ENCODE measurements at places on chromosomes 11 and 22.

GRCh38 chr11:15072551-15073143, 746 bp upstream of the CALCB start:
- no peak for DNase-seq

GRCh38 chr11:57466680-57467079, 6.4 kb downstream of the RTN4RL2 start:
- DNase-seq, result no peak

- no peak for DNase-seq
These were observed 21.1 kb upstream of the IGLL5 start for GRCh38 chr22:22866381-22867111.

GRCh38 chr22:50218996-50219727, 18.4 kb downstream of the SELENOO start:
- peak; percentile 58 for DNase-seq

- no peak for DNase-seq
These were observed 45.6 kb upstream of the HIPK3 start for GRCh38 chr11:33211580-33211979.

DNA sequence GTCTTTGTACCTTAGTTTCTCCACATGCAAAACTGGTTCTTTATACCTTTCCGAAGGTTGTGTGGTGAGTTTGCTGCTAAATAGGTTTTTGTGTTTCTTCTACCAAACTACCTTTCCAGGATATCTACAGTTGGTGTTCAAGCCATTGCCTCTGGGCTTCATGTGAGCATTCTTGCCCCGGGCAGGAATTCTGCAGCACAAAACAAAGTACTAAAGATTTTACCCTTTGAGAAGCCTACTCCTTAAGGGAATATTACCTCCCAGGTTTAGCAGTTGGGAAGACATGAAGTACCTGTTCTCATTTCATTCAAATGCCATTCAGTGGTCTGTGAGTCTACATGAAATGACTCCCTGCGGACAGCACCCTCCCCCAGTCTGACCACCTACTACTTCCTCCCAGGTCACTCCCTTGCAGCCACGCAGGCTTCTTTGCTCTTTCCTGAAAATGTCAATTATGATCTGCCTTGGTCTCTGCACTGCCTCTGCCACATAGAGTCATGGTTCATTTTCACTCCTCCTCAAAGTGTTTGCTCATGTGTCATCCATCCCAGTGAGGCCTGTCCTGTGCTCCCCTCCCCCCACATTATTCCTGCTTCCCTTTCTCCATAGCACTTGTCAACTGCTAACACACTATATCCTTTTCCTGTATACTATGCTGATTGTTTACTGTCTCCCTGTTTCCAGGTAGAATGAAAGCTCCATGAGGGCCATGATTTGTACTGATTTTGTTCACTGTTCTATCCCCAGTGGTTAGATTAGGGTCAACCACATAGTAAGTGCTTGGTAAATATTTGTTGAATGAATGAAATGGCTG, 36.9 kb downstream of the PACS1 start:
- DNase-seq, result no peak

DNA sequence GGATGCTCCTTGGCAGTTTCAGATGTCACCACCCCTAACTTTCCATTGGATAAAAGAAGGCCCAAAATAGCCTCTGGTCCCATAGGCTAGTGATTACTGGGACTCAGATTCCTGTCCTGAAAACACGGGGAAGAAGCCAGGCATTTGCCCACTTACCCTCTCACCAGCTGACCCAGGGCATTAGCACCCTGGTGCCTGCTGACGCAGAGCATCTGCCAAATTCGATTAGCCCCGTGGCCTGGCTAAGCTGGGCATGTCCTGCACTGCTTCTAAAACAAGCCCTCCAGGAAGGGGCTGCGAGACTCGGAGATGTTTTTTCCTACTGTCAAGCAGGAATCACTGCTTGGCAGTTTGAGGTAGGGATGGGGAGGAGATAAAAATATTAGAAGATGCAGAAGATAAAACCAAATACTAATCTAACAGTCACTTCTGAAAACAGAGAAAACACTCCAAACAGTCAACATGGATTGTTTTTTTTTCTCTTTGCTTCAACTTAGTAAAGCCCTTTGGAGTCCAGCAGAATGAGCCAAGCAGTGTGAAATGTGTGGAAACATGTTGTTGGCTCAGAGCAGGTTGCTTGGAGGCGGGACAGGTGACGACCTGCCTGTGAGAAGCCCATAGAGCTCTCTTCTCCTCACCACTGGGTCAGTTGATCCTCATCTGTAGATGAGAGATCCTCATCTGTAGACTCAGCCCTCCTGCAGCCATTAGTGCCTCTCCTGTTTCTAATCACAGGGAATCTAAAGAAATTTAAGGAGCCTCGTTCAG, 54.0 kb downstream of the BDNF start:
- DNase-seq, result no peak

- DNase-seq, result no peak
These were observed 110.2 kb upstream of the SORL1-AS1 start for GRCh38 chr11:121563003-121563402.

- no peak for DNase-seq
These were observed 56.2 kb upstream of the GLYAT start for GRCh38 chr11:58787903-58788302.

DNA sequence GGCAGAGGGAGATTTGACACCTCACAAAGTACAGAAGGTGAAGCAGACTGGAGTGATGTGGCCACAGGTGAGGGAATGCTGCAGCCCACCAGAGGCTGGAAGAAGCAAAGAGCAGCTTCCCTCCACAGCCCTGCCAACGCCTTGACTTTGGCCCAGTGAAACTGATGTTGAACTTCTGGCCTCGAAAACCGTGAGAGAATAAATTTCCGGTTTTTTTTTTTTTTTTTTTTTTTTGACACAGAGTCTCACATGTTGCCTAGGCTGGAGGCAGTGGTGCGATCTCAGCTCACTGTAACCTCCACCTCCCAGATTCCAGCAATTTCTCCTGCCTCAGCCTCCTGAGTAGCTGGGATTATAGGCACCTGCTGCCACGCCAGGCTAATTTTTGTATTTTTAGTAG, 8.7 kb downstream of the KMT5B start:
- DNase-seq, result no peak

- peak; percentile 26 for DNase-seq
These were observed 77.5 kb downstream of the AMOTL1 start for GRCh38 chr11:94845622-94846021.

DNA sequence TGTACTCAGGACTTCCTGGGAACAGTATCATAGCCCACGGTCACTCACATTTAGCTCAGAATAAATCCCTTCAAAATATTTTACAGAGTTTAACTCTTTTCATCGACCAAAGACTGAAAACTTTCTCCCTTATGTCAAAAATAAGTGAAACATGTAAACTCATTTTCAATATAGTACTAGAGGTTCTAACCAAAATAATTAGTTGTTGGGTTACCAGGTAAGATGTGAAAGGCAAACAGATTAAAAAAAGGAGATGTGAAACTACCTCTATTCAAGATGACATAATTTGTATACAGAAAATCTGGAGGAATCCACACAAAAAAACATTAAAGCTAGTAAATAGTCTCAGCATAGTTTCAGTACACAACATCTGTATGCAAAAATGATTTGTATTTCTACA, 20.3 kb downstream of the XKR3 start:
- DNase-seq, result no peak

- DNase-seq, result no peak
These were observed 47.8 kb upstream of the PTPRJ start for GRCh38 chr11:47932544-47932943.

DNA sequence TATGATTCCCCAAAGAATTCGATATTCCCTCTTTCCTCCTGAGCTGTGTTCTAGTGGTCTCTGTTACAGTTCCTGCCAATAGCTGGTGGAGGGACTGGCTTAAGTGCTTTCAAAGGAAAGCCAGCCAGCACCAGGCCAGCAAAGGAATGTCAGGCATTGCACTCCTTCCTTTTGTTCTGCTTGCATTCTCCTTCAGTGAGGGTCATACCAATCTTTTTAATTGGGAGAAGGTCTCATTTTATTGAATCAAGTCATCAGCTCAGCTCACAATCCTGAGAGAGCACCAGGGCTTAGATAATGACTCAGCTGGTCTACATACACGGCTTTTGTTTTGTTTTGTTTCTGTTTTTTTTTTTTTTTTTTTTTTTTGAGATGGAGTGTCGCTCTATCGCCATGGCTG, 222.9 kb downstream of the NAV2 start:
- DNase-seq, result no peak

DNA sequence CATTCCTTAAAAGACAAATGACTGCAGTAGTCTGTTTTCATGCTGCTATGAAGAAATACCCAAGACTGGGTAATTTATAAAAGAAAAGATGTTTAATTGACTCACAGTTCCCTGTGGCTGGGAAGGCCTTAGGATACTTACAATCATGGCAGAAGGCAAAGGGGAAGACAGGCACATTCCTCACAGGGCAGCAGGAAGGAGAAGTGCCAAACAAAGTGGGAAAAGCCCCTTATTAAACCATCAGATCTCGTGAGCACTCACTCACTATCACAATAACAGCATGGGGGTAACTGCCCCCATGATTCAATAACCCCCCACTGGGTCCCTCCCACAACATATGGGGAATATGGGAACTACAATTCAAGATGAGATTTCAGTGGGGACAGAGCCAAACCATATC, 16.4 kb upstream of the OR2AT4 start:
- DNase-seq, result no peak

GRCh38 chr11:91199866-91200265, 977.0 kb upstream of the CHORDC1 start:
- DNase-seq, result no peak

DNA sequence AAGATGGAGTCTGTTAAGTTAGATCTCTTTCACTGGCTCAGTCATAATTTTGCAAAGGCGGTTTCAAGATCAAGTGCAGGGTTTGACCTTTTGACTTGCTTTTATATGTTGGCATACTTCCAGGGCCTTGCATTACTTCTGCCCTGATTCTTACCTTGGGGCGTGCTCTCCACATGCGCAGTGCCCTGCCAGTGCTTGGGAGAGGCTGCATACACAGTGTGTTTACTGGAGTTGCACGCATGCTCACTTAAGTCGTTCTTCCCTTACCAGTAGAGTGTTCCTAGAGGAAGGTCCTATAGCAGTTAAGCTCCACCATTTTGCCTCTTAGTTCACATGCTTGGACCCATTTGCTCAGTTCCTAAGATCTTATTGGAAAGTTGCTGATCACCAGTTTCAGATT, 21.0 kb upstream of the TMEM123 start:
- no peak for DNase-seq

- DNase-seq, result no peak
These were observed 323.3 kb downstream of the TENM4 start for GRCh38 chr11:79117488-79117887.

DNA sequence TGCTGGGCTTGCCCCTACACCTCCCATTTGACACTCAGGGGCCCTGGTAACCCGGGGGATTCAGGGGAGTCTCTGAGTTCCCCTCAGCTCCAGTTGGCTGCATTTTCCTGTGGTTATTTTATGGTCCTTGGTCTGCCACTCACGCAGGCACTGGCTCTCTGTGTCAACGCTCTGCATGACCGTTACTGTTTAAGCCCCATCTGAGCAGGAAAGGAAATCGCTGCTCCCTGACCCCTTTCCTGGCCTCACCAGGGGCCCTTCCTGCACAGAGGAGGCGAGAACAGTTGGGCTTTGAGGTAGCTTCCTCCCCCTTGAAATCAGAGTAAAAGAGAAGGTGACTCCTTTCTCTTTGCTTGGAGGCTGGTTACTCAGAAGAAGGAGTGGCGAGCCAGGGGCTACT, 2.4 kb downstream of the C1QTNF4 start:
- no peak for DNase-seq

- no peak for DNase-seq
These were observed 28.8 kb downstream of the PRDM10 start for GRCh38 chr11:129973809-129974208.

DNA sequence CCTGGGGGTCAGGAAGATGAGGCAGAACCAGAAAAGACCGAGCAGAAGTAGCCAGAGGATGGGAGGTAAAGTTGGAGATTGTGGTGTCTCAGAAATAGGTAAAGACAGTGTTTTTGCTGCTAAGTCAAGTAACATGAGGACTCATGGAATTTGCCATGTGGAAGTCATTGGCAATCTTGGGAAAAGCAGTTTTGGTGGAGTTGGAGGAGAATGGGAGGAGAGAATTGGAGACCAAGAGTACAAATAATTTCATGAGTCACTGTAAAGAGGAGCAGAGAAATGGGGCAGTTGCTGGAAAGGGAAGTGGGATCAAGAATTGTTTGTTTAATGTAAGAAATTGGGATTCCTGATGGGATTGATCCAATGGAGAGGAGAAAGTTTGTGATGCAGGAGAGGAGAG, 111.7 kb downstream of the LRRC32 start:
- DNase-seq, result no peak

GRCh38 chr11:104916442-104916841, 18.2 kb upstream of the CASP12 start:
- no peak for DNase-seq

GRCh38 chr11:15153231-15153630, 38.5 kb downstream of the INSC start:
- DNase-seq, result no peak

- no peak for DNase-seq
These were observed 16.6 kb downstream of the RTN4RL2 start for GRCh38 chr11:57476757-57477506.

DNA sequence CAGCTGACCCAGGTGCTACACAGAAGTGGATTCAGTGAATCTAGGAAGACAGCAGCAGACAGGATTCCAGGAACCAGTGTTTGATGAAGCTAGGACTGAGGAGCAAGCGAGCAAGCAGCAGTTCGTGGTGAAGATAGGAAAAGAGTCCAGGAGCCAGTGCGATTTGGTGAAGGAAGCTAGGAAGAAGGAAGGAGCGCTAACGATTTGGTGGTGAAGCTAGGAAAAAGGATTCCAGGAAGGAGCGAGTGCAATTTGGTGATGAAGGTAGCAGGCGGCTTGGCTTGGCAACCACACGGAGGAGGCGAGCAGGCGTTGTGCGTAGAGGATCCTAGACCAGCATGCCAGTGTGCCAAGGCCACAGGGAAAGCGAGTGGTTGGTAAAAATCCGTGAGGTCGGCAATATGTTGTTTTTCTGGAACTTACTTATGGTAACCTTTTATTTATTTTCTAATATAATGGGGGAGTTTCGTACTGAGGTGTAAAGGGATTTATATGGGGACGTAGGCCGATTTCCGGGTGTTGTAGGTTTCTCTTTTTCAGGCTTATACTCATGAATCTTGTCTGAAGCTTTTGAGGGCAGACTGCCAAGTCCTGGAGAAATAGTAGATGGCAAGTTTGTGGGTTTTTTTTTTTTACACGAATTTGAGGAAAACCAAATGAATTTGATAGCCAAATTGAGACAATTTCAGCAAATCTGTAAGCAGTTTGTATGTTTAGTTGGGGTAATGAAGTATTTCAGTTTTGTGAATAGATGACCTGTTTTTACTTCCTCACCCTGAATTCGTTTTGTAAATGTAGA, 1.7 kb downstream of the MALAT1 start:
- DNase-seq, result no peak

DNA sequence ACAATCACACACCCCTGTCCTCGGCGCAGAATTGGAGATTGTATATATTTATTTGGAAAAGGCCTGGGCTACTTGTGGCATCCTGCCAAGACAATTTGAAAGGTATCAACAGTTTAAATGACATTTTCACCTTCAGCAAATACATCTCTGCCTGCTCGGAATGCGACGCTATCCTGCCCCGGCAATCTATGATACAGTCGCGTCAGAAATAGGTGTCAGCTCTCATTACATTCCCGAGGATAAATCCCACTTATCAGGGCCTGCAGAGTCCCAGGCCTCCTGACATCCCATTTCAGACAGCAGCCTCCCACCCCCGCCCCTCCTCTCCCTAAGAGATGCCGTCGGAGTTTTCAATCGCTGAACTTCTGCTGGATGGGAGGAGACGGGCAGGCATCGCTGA, 114.7 kb downstream of the BRD1 start:
- no peak for DNase-seq

- peak; percentile 27 for DNase-seq
These were observed 137.5 kb downstream of the FAM76B start for GRCh38 chr11:95652002-95652472.

- no peak for DNase-seq
These were observed 35.9 kb upstream of the HORMAD2 start for GRCh38 chr22:30044369-30044768.

All from NCI-H2081 (cell line).